GM13976 (cell line): ENCODE measurements at places on chromosomes 5 and 9.
A peak's percentile ranks its signal among the peaks of the same experiment; 100 is the strongest.

- DNase-seq: no peak
Observed at GRCh38 chr5:172749881-172750633, 20.9 kb downstream of the DUSP1 start.

DNA sequence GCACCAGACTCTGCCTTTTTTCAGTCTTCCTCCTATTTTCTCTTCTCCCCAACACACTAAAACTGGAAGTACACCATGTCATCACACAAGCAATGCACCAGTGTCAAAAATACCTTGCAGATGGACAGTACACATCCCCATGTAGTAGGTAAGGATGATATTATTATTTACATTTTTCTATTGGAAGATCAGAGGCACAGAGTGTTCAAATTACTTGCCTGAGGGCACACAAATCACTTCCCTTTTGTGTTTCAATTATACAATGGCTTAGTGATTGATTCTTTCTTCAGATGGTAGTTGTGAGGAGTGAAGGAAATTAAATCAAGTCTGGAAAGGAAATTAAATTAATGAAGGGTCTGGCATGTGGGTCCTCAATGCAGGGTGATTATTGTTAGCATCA lies 39.6 kb downstream of the CTSL start:
- DNase-seq: no peak

DNA sequence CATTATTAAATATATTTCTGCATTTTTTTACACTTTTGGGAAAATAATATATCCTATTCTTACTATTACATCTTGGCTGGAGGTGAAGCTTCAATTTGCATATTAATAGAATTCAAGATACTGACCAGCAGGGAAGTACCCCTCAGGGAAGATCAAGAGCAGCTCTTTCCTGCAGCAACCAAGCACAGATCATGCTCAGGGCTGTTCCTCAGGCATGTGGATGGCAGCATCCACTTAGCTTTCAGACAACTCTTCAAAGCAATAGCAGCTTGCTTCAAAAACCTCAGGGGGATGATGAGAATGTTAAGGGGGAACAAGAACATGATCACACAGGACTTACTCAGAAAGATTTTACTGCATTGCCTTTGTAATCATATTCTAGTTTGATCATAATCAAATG lies 731.8 kb downstream of the SEMA5A start:
- DNase-seq: no peak

DNA sequence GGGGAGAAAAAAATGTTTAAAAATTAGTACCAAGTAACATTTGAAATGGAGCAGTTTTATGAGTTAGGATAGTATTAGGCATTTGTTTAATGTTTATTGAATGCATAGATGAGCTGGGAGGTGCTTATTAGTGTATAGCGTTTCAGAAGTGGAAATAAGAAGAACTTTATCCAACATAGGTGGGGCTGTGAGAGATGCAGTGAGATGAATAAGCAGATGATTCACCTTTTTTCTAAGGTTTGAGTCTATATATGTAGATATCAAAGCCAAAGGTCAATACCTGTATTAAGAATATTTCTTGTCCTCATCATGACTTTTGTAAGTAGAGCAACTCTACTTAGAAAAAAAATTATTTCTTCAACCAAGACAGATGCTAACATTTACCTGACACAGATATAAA lies 54.6 kb upstream of the POU4F3 start:
- no peak for DNase-seq

- DNase-seq: no peak
Observed at GRCh38 chr5:11504886-11505193, 399.4 kb downstream of the CTNND2 start.

DNA sequence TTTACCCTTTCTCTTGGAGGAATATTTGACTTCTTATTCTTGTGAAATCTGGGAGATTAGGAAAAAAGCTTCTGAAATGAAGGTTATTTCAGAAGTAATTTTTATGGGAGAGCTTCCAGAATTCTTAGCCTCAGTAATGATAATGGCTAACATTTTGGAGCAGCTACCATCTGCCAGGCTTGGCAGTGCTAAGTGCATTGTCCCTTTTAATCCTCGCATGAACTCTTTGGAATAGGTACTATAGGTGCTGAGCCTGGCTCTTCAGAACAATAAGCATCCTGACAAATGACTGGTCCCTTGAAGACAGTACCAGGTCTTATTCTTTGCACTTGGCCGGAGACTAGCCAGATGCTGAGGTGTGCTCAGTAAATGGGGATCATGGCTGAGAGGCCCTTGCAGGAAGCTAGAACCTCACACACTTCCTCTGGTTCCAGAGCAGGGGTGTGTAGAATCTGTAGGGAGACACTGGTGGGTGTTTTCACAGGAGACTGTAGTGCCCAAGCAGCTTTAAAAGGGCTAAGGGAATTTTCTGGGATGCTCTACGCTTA lies 90.7 kb downstream of the RCL1 start:
- no peak for DNase-seq

DNA sequence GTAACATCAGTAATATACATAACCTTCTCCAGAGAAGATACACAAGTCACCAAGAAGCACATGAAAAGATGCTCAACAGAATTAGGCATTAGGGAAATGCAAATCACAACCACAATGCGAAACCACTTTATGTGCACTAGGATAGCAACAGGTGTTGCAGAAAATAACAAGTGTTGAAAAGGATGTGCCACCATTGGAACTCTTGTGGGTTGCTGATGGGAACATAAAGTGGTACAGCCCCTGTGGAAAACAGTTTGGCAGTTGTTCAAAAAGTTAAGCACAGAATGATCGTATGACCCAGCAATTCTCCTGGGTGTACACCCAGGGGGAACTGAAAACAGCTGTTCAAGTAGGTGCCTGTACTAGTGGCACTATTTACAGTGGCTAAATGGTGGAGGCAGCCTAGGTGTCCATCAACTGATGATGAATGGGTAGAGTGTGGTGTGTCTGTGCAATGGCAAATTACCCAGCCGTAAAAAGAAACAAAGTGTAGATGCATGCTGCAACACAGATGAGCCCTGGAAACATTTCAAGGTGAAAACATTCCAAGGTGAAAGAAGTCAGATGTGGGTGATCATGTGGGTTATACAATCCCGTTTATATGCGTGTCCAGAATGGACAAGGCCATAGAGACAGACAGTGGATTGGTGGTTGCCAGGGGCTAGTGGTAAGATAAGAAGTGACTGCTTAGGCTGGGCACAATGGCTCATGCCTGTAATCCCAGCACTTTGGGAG lies 27.2 kb downstream of the CCDC69 start:
- DNase-seq: no peak

DNA sequence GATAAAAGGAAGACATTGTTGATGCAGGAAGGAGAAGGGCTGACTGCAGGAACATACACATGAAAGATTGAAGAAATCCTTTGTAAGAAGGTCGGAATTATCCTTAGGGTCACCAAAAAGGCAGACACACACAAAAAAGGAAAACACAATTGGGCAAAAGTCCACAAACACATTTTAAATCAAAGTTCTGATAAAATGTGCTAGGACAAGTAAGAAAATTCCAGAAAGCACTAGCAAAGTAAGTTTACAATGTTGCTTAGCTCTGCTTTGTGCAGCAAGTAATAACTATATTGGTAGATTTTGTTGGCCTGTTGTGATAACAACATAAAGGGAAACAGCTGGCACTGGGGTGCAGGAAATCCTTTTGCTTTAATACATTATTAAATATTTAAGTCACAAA lies 99.8 kb upstream of the VCAN start:
- no peak for DNase-seq

- DNase-seq: no peak
Observed at GRCh38 chr9:110192531-110193261, 15.3 kb downstream of the C9orf152 start.

DNA sequence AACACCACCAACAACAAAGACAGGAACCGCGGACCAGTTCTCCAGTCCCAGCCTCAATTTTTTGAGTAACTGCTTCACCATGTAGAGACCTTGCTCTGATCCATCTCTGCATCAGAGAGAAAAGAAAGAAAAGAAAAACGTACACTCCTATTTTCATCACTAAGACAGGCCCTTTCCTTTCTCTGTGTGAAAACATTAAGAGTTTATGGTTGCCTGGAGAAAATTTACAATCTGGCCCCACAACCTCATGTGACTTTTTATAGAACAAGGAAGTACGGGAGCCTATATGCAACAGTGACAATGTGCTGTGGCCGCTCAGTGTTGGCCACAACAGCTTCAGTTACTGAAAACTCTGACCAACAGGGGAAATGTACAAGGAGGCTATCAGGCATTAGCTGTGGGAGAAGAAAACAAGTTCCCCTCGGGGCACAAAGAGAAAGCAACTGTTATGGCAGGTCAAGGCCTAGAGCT lies 272.9 kb upstream of the PTGER4 start:
- no peak for DNase-seq

DNA sequence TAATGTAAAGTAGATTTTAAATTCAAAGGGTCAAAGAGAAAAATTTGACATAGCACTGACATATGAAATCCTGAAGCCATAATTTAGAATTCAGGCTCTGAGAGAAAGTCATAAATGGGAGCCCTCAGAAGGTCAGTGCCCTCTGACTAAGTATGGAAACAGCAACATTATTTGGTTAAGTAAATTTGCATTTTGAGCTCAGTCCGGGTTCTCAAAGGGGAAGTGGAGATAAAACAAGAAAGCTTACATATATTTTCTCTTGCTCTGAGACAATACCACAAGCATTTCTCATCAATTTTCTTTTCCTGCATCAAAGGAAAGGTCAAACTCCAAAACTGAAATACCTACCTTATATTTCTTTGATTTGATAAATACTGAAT lies 348.0 kb downstream of the SEMA5A start:
- peak; percentile 59 for DNase-seq

DNA sequence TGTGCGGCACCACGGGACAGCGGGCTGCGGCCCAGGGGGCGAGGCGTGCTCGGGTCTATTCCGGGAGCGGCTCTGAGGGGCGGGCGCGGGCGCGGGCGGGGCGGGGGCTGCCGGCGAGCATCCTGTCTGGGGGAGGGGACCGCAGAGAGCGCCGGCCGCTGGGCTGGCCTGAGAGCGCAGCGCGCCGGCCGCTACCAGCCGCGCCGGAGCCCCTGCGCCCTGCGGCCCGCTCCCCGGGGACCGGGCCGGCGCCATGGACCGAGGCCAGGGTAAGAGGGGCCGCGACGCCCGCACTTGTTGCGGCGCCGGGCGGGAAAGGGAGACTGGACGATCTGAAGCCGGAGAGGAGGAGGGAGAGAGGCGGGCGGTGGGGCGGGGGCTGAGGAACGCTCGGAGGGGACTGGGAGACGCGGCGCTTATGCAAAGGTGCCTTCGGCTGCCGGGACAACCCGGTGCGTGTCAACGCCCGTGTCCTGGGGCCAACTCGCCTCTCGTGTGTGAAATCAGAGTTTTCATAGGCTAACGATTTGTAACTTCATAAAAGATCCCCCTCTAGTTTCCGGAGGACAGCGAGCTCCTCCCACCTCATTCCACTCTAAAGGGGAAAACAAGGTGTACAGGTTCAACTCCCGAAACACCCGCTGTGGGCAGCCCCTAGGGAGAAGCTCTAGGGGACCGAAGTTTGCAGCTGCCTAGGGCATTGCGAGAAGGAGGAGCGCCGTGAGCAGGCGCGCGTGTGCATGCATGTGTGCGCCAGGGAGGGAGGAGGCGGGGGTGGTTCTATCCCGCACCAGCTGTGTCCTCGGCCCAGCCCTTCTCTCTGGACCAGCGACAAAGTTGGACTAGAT lies at the start of gene AFAP1L1:
Gene AFAP1L1, plus strand, starts transcription at position 144 of the 848 bp plus-strand sequence. Its CDS starts 110 bp downstream, at position 254.
- DNase-seq: peak; percentile 46

GRCh38 chr5:157821822-157822622 lies 36.9 kb downstream of the CLINT1 start:
- DNase-seq: no peak

- DNase-seq: peak; percentile 57
Observed at GRCh38 chr9:124769549-124770358, 1.4 kb downstream of the NR6A1 start.

- peak; percentile 65 for DNase-seq
Observed at GRCh38 chr5:127290019-127290945, at the start of gene MEGF10. TSS of gene MEGF10 (plus strand) at chr5:127290796. CDS start at chr5:127331309, 40,513 bp downstream.

GRCh38 chr9:114339130-114339908 lies 9.7 kb downstream of the ORM2 start:
- DNase-seq: peak; percentile 88

- DNase-seq: no peak
Observed at GRCh38 chr9:137353223-137354152, 51.4 kb upstream of the NRARP start.

DNA sequence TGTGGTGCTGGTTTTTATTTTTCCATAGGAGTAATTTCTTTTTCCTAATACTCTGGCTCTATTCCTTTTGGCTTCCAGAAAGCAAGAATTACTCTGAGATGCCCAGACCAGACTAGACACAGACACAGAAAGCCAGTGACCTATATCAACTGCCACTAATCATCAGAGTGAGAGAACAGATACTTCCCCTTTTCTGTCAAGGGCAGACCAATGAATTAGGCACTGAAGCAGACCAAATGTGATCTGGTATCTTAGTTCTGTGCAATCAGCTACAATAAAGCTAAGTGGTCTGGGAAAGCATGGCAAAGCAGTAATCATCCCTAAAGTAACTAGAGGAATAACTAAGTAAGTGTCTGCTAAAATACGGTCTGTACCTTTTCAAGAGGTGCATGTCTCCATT lies 239.1 kb downstream of the ELAVL2 start:
- no peak for DNase-seq

DNA sequence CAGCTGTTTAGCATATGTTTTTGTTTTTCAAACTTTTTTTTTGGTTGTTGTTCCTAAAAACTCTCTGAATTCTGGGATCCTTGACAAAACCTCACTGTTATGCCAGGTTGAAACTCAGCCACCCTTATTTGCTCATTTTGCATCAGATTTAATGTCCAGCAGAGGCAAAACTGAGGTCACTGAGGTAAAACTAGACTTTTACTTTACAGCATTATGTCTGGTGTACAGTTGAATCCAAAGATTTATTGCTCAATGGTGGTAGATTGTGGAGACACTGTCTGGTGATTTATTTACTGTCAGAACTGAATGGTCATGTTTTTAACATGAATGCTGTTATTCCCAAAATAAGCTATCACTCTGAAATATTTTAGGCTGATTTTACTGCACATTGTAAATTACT lies 87.9 kb downstream of the FBXL7 start:
- no peak for DNase-seq

GRCh38 chr9:89675058-89675742 lies 70.4 kb downstream of the GADD45G start:
- no peak for DNase-seq

GRCh38 chr5:157283434-157283833 lies 17.5 kb downstream of the CYFIP2 start:
- DNase-seq: peak; percentile 37

- no peak for DNase-seq
Observed at GRCh38 chr9:3088219-3088618, 244.3 kb upstream of the PUM3 start.

- DNase-seq: no peak
Observed at GRCh38 chr9:4620881-4621555, 41.1 kb upstream of the PLPP6 start.

DNA sequence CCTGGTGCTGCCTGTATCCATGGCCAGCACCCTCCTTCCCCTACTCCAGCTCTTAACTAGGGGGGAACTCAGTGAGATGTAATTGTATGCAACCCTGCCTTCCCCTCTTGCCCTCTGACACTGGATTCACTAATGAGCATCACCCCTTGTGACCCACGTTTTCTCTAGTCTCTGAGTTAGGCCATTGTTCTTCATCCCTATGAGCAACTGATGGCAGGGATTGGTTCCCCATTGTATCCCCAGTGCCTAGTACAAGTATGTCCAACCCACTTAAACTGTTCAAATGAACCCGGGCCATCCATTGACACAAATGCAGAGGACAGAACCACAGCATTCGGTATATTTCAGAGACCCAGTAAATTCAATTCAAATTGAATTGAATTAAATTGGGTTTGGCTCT lies 77.6 kb upstream of the ASTN2 start:
- DNase-seq: no peak

GRCh38 chr5:60066502-60066901 lies 173.0 kb upstream of the PDE4D start:
- DNase-seq: no peak

GRCh38 chr9:74073897-74074296 lies 423.2 kb upstream of the RORB start:
- no peak for DNase-seq
